ENCODE measurements at places on chromosomes 1 and 21. TPM values are rescaled to one million over a fixed set of nuclear protein-coding genes. Genes with fewer than 3 reads are reported as not detected.

- peak; percentile 87 for DNase-seq
Observed at GRCh38 chr1:38834937-38835827, 24.4 kb downstream of the RRAGC start.

DNA sequence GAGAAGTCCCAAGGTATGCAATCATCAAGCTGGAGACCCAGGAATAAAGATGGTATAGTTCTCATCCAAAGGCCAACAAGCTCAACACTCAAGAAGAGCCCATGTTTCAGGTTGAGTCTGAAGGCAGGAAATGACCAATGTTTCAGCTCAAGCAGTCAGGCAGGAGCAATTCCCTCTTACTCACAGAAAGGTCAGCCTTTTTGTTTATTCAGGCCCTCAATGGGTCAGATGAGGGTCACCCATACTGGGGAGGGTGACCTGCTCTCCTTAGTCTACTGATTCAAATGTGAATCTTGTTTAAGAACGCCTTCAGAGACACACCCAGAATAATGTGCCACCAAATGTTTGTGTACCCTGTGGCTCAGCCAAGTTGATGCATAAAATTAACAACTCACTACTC, 262.4 kb downstream of the USP25 start:
- DNase-seq = peak; percentile 63

DNA sequence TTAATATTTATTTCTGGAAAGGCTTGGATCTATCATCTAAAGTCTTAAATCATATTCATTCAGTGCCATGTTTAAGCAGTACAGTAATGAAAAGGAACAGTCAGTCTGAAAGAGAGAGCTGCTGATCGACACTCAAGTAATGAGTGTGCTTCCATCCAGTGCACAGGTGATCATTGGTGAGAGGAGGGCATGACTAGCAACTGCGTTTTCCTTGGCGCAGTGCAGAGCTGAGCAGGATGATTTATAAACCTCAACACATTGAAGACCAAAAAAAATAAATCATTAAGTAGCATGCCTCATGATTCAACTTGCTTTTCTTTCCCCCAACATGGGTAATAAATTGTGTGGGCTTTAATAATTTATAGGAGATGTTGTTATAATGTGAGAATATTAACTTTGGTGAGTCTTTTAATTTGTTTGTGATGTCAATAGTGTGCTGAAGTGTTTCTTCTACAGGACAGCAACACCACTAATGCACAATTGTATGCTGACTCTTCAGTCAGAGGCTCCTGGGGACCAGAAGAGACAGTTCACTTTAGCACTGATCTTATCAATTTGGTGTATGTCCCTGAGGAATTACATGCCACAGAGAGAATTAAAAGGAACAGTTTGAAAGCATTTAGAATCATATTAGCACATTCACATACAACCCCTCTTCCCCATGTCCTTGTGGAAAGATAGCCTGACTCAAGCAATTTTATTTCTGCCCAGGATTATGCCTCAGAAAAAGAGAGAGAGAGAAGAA, 199.7 kb upstream of the ADGRL2 start:
- no peak for DNase-seq

DNA sequence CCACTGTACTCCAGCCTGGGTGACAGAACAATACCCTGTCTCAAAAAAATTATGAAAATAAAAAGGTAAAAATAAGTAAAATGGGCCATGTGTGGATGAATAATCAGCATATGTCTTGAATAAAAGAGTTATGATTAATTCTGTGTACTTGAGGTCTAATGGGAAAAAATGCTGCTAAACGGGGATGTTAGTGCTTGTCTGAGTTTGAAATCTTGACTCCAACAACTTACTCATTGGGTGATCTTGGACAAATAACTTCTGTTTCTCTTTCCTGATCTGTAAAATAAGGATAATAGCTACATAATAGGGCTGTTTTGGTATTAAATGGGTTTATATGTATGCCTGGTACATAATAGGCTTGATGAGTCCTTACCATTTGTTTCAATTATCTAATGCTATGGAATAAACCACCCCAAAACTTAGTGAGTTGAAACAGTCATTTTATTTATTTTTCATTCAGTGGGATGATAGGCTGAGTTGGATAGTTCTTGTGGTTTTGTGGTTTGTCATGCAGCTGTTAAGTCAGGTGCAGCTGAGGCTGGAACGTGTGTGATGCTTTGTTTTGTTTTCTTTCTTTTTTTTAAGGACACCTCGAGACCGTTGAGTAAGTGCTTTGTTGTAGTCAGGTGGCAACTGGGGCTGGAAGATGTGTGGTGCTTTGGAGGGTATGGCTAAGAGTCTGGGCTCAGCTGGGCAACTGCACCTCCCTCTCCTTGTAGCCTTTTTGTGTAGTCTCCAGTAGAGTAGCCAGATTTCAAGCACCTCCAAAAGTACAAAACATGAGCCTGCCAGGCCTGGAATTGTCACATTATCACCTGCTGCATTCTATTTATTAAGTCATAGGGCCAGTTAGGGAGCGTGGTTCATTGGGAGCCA, 4.9 kb downstream of the MDM4 start:
- DNase-seq = peak; percentile 90

- no peak for DNase-seq
Observed at GRCh38 chr21:34073749-34074282, 438 bp downstream of the MRPS6 start.

DNA sequence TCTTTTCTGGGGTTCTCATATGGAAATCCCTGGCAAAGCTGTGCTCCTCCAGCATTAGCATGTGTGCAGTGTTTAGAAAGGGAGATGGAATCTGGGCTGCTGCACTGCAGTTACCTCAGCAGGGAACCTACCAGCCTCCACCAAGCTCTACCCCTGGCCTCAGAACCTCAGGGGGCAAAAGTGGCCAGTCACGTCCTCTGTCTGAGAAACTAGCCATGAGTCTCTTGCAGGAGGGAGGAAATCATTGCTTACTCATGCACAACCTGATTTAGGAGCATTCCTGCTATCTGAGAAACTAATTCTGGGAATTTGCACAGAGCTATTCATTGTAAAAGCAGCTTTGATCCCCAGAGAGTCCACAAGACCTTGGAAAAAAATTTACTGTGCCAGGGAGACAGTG, 80.6 kb upstream of the IPO9 start:
- DNase-seq = peak; percentile 97

GRCh38 chr1:232327899-232328298, 302.0 kb downstream of the SIPA1L2 start:
- no peak for DNase-seq

- DNase-seq = no peak
Observed at GRCh38 chr1:106344494-106344893, 712.0 kb upstream of the PRMT6 start.

DNA sequence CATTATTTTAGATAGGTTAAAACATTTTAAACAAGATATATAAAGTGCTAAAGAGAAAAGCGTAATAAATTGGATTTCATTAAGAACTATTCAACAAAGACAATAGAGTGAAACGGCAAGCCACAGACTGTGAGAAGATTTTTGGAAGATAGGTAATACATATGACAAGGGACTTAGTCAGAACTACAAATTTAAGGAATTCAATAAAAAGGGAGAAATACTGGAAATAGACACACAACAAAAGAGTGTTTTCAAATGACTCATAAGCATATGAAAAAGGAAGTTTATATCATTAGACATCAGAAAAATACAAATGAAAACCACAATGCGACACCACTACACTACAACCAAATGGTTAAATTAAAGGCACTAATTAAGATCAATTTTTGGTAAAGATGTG, 90.5 kb downstream of the GDAP2 start:
- peak; percentile 85 for DNase-seq

GRCh38 chr1:205375835-205376545, 19.3 kb upstream of the KLHDC8A start:
- DNase-seq = peak; percentile 68

GRCh38 chr1:52795464-52795863, 47.1 kb upstream of the ZYG11A start:
- DNase-seq = no peak

DNA sequence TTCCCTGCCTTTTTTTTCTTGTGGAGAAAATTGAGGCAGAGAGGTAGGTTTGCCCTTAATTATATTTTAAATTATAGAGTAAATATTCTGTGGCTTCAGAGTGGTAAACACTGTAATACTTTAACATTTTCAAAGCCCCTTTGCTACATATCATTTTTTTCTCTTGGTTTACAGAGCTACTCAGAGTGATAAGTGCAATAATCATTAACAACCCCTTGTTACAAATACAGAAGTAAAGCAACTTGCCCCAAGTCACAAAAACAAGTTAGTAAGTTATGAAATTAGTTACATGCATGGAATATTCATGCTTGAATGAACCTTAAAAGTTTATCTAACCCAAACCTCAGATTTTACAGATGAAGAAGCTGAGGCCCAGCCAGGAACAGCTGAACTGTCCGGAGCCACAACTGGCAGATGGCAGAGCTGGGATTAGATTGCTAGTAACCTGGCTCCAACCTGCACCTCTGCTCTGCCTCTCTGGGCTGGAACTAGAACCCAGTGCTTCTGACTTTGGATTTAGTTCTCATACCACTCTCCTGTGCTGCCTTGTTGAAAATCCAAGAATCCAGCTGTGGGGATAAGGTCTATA, 48.7 kb downstream of the TNN start:
- no peak for DNase-seq

- DNase-seq = peak; percentile 55
Observed at GRCh38 chr1:115469703-115470476, 131.8 kb upstream of the NGF start.

- DNase-seq = no peak
Observed at GRCh38 chr1:236615399-236616148, 11.3 kb upstream of the HEATR1 start.

- no peak for DNase-seq
Observed at GRCh38 chr1:75922698-75923097, 9.5 kb downstream of the ASB17 start.

DNA sequence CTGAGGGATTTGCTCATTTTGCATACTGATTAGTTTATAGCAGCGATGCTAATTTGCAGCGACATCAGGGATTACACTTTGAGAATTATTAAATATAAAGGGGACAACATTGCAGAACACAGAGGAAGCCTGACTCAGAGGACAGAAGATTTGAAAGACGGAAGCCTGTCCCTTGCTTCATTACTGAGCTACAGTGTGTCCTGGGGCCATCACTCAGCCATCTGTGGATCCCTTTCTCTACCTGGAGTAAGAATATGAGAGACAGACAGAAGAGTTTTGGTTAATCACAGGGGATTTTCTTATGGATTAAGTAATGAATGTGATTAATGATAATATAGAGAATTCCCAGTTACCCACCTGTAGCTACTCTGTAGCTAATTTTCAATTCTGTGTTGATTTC, 134.7 kb downstream of the DISC1 start:
- DNase-seq = no peak

DNA sequence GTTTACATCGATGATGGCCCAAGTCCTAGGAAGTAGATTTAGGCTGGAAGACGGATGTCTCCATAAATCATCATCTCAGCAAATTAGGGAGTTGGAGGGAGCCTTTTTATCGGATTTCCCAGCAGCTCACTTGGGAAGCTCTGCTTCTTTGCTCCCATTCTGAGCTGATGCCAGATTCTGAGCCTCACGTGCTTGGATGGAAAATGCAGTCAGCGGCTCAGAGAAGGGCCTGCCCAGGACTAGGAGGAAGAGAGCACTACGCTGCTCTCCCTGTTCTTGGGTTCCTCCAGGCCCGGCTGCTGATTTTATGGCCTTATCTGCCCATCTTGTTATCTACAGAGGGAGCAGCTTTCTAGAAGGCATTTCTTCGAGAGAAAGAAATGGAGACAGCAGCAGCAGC, 42.0 kb downstream of the UBIAD1 start:
- DNase-seq = no peak

- DNase-seq = peak; percentile 84
Observed at GRCh38 chr1:15918962-15919715, 56.8 kb downstream of the ZBTB17 start.

DNA sequence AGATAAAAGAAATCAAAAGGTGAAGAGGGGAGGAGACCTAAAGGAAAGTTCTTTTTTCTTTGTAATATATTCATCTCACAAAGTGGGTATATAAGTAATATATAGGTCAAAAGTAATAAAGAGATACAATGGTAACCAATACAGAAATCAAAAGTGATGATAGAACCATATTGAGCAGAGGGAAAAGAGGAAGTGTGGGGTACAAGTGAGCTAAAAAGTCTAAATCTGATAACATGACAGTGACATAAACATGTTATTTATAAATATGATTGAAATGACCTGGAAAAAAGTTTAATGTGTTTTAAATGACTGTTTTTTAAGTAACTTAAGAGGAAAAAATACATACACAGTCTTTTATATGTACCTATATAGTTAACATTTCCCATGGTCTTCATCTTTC, 70.5 kb downstream of the MRPL39 start:
- no peak for DNase-seq

DNA sequence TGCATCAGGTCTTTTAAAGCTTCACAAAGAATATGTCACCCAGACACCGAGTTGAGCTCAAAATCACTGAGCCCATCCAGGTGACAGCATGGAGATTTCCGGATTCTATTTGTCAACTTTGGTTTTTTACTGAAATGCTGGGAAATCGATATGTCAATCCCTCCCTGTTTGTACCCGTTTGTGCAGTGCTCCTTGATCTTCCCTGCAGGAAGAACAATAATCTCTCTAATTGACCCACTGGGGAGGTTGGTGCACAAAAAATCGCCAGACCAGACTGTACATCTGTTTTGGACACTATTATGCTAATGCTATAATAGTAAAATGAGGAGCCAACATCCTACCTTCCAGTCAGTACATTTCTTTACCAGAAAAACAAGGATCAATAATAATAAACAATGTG, 1.8 kb downstream of the BARHL2 start:
- no peak for DNase-seq

DNA sequence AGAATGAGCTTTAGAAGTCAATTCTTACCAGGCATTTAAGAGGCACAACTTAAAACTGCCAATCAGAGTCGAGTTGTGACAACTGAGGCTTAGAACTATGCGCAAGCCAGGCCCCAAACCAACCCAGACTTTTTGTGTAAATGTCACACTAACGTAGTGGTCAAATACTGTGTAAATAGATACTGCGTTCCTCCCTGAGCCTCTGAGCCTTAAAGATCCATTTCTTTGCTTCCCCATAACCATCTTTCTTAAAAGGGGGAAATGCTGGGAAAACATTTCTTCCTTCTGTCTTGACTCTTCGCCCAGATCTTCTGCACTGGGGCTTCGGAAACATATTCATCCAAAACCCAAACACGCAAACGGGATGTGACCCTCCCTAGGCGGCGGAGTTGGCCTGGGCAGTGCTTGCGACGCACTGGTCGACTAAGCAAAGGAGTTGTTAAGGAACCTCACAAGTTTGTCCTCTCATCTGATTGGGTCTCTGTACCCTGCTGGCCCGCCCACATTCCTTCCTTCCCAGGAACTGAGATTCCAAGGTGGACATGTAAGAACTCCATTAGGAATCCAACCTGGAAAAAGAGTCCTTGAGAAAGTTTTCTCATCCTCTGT, 2.6 kb downstream of the ADAMTS5 start:
- peak; percentile 15 for DNase-seq

- no peak for DNase-seq
Observed at GRCh38 chr1:231931146-231931545, 304.6 kb downstream of the DISC1 start.

Gene NPR1
- total RNA-seq = not detected

Gene ARID4B
- 23.9 TPM for total RNA-seq

Gene NTPCR
- total RNA-seq = 16.4 TPM

Gene BECN2
- total RNA-seq = not detected

Gene LCE1C
- total RNA-seq = not detected

Gene CHRNB2
- total RNA-seq = not detected

Gene KCNK2
- total RNA-seq = 86.9 TPM

Gene CRYAA
- total RNA-seq = not detected

Gene OR6K3
- not detected for total RNA-seq

Gene HPDL
- total RNA-seq = 0.56 TPM

Gene S1PR1
- 12.5 TPM for total RNA-seq

Gene GRHL3
- not detected for total RNA-seq

Gene CD46
- total RNA-seq = 76.1 TPM

Gene LCE2A
- not detected for total RNA-seq

Gene TRPM2
- not detected for total RNA-seq

Gene TRIM46
- 2.5 TPM for total RNA-seq

Gene GBP2
- total RNA-seq = 12.8 TPM
